ENCODE measurements at places on chromosomes 5 and 9.

GRCh38 chr9:134994926-134995791 lies 77.4 kb upstream of the FCN1 start:
- DNase-seq, result no peak

DNA sequence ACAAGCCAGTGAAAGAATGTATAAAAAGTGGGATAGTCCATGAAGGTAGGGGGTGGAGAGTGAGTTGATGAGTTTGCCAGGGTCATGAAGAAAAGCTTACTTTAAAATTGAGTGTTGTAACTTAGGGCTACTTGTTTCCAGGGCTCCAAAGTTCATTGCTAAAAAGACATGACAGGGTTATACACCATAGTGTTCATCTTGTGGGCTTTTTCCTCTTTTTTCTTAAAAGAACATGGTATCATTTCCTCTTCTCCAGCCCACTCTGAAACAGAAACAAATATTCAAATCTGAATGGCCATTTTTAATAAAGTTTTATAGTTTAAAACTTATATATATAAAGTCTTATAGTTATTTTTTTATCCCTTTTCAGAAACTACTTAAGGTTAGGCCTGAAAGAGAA lies 115.7 kb upstream of the SMC2 start:
- DNase-seq, result no peak

DNA sequence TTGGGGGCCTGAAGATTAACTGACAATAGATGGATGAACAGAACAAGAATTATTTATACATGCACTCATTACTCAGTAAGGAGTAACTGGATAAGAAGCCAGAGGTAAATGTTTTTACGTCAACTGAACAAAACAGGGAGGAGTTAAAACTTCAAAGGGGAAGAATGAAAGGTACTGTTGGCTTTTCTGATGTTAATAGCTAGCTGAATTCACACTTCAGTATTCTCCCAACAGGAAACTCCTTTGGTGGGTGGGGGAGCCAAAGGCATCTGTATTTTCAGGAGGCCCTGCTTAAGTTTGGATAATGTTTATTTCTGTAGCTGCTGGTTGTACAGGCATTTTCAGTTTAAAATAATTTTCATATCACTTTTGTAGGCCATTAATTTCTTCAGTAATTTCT lies 23.2 kb upstream of the RFK start:
- DNase-seq, result no peak

- DNase-seq, result no peak
Observed at GRCh38 chr9:2638871-2639673, 17.5 kb downstream of the VLDLR start.

DNA sequence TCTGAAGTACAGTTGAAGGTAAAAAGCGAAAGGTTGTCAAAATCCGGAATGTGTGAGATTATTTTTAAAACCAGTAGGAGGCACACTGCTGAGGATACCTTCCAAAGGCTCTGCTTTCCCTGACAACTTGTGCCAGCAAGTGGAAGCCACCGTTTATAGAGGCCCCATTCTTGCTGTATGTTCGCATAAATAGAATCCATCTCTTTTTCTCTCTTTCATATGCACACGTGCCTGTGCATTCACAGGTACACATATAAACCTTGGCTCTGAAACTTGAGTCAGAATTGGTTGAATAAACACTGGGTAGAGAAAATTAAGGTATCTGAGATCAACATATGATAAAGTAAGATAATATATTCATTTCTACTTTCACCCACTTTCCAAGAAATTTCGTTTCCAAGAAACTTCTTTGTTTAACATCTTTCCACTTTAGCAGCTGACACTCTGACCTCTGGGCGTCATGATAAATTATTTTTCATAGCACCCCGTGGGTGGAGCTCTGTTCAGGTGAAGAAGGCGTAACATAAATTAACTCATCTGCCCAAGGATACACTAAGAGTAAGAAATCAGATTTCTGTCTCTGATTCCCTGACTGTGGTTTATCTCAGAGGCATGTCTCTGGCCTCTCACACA lies 63.7 kb upstream of the RICTOR start:
- no peak for DNase-seq

DNA sequence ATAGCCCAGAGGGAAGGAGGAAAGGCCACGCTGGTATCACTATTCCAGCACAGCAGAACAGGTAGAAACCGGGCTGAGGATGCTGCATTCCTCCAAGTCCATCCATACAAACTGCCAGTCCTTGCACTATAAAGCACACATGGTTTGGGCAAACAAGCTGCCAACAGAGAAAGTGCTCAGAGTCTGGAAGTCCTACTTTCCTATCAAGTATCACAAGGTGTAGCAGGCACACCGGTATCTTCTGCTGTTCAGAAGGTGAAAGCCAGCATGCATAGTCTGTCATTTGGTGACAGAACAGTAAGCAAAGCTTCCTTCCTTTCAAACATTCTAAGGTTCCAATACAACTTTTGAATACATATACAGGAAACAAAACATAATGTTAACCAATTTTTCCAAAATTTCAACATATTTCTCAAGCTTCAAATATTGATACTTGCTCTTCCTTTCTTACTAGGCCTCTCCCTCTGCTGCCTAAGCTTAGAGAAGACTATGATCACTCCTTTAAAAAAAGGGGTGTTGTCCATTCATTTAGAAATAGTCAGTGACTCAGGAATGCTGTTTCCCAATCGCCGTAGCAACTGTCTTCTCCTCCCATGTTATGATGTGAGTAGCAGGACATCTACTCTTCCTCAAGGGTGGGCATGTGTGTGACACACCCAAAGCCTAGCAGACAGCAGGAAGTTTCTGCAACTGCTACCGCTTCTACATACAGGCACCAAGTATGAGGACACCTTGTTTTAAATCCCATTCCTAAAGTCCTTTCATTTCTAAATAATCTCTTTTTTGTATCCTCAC lies 14.7 kb downstream of the DIAPH1 start:
- DNase-seq, result peak; percentile 91

- no peak for DNase-seq
Observed at GRCh38 chr5:123157791-123158581, 68.9 kb downstream of the PRDM6 start.

- DNase-seq, result no peak
Observed at GRCh38 chr9:105860516-105860915, 166.2 kb downstream of the TMEM38B start.

Data from gastrocnemius medialis (tissue), 4 donors.